Stimulated activated CD4-positive, alpha-beta T cell treated with anti-CD3 and anti-CD28 coated beads, Interleukin-12 subunit alpha, Interleukin-12 subunit beta, amount 100 ng/mL, for 24 hours (primary cell): ENCODE measurements at places on chromosomes 5 and 9.

DNA sequence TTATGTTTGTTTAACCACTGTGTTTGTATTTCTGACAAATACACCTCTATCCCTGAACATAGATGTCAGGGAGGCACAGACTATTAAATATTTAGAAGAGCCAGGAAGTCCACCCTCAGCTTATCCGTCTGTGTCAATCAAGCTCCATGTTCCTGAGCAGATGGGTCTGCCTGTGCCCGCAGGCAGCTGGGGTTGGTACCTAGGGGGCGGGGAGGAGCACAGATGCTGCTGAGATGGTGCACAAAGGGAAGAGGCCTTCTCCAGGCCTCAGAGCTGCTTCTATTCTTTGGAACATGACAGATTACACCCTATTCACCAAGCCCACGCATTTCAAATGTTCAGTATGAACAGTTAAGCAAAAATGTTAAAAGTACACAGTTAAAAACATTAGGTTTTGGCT lies 142.1 kb downstream of the EPB41L4A start:
- DNase-seq: no peak

GRCh38 chr9:87610200-87611155 lies 112.8 kb downstream of the DAPK1 start:
- no peak for DNase-seq

GRCh38 chr9:87530716-87531115 lies 33.0 kb downstream of the DAPK1 start:
- DNase-seq: no peak

DNA sequence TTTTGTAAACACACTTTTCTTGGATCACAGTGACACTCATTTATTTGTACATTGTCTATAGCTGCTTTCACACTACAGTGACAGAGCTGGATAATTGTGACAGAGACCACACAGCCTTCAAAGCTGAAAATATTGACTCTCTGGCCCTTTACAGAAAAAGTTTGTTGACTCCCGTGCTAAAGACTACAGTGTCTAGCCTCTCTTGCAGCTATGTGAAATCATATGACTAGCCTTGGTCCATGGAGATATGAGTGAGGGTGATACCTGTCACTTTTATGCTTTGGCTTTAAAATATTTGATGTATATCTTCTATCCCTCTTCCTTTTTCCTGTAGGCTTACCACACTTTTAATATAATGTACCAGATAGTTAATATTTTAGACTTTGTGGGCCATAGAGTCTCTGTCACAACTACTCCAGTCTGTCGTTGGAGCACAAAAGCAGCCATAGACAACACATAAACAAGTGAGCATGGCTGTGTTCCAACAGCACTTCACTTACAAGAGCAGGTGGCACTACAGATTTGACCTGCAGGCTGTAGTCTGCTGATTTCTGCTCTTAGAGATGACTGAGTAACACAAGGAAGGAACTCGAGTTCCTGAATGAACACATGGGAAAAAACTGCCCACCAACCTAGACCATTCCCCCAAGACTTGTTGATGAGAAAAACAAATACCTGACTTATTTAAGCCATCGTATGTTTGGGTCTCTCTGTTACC lies 73.5 kb upstream of the ANKRD55 start:
- no peak for DNase-seq

DNA sequence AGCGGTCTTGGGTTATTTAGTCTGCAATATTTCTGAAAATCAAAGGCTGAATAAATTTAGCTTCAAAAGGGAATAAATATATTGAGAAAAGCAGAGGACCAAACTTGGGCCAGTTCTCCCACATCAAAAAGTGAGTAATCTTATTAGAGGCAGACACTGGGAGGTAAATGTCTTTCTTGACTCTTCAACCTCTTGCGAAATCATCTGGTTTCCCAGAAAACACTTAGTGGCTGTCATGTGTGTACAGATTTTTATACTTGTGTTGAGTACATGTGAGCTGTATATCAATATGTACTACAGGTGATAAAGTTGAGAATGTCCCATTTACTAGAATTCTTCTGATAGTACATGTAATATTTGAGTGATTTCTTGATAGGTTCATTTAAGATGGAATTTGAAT lies 454.9 kb downstream of the PRR16 start:
- no peak for DNase-seq

DNA sequence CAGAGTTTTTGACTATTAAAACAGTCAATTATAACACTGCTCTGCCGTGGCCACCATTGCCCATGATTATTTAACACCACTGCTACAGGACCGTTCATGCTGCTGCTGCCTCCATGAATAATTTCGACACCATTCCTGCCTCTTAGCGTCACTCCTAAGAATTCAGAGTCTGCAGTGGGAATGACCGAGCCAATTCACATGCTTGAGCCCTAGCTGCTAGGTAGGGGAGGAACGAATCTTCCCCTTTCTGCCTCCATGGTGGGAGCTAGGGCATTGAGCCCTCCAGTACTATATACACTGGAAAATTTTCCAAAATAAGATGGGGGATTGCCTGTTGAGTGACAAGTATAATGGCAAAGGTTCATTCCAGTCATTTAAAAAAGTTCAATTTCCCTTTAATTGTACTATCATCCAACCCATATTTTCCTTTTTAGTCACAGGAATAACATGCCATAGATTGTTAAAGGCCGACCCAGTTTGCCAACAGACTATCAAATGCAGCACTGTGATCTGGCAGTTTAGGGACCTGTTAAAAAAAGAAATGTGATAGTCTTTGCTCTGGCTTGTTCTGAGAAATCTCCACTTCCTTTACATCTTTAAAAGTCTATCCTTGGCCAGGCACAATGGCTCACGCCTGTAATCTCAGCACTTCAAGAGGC lies 13.5 kb upstream of the B4GALT1 start:
- DNase-seq: no peak

DNA sequence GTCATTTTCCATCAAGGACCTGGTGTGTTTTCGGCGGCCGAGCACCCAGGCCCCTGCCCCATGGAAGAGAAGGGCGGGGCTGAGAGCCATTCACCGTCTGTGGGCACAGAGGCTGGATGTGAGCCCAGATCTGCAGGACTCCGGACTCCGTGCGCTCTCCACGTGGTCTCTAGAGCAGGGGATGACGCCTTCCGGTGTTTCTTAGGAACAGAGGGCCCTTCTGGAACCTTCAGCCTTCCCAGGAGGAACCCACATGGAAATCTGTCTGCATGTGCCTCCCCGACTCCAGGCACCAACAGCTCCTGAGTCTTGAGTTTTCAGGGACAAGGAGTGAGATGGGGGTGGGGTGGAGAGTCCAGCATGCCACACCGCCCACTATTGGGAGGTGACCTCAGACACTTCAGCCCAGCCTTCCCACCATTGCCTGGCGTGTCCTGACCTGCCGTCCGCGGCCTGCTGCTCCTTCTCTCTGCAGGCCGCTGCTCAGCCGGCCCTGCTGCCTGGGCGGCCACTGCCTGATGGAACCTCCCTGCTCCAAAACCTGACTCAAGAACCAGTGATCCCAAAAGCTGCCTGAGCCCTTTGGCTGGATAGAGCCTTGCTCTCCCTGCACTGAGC lies 2.4 kb upstream of the RXRA start:
- DNase-seq: no peak

DNA sequence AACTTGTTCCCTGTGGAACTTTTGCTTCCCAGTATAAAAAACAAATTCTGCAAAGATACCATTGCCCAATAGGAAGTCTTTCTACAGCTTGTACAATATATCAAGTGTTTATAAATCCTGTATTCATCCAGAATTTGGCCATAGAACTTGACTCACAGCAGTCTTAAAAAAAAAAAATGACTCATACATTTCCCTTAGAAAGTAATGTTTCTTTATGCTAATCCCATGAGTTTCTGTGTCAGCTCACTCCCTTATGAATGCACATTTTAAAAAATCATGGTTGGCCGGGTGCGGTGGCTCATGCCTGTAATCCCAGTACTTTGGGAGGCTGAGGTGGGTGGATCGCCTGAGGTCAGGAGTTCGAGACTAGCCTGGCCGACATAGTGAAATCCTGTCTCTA lies 89.3 kb upstream of the DMRT1 start:
- DNase-seq: no peak

- no peak for DNase-seq
Observed at GRCh38 chr5:14406554-14406849, 175.1 kb upstream of the OTULINL start.

GRCh38 chr5:14868771-14869170 lies 2.8 kb downstream of the ANKH start:
- no peak for DNase-seq

- no peak for DNase-seq
Observed at GRCh38 chr5:148911386-148911785, 85.0 kb downstream of the ADRB2 start.

DNA sequence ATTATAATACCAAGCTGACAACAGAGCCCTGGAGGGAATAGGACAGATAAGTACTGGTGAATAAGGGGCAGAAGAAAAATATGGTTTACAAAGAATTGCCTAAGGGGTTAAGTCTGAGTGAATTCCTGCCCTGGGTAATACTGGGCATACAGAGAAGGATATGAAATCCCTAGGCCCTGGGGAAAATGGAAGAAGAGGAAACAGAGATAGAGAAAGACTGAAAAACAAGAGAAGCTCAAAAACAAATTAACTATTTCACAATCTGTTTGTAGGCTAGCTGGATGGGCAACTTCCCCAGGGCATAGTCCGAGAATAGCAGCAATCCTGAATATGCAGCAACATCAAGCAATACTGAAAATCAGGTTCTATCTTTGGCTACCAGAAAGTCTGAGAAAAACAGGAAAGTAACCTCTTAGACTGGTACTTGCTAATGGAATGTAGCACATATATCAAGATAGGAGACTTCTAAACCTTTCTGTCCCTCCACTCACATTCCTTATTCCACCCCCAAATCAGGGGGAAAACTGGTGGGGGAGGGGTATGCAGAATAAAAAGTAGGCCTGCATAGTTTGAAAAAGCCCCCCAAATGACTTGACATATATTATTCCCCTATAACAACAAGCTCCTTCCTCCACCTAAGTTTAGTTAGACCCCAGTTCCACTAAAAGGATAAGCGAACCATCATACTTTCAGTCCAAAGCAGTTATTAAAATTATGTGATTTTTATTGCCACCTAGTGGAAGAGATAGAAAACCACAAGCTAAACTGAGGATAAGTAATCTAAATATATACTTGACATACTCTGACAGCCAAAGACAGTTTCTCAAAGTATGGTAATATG lies 20.6 kb downstream of the SLC38A9 start:
- no peak for DNase-seq

DNA sequence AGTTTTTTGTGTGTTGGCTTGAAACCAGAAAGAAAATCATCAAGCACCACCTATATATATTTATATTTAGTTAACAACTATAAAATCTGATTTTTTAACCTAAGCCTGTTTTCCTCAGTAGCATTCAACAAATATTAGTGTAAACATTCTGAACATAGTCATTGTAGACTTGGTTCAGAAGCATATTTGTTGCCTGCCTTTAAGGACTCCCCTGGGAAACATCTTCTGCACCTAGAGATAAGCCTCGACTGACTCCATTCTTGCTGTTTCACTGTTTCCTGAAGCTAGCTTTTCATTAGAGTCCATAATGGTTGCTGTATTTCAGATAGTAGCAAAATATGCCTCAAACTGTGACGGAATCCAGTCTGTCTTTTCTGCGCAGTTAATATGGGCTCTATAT lies 123.5 kb downstream of the TRIO start:
- DNase-seq: no peak

DNA sequence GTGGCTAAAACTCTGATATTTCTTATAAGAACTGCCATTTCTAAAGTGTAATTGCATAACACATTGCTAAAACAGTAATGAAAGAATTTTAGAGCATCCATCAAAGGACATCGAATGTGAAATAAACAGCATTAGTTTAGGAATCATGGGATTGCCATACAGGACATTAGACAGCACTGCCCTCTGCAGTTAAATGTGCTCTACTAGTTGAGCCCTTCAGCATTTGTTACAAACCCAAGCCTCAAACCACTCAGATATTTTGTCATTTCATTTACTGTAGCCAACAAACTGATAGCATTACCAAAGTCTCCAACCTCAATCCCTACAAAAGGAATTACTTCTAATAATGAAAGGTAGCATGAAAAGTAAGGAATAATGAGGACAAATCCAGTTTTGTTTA lies 116.8 kb upstream of the COX7C start:
- DNase-seq: no peak

- no peak for DNase-seq
Observed at GRCh38 chr9:4939118-4939561, 45.9 kb upstream of the JAK2 start.

- DNase-seq: no peak
Observed at GRCh38 chr9:114324492-114324891, 1.6 kb downstream of the ORM1 start.

GRCh38 chr5:43309637-43310036 lies 3.6 kb downstream of the HMGCS1 start:
- no peak for DNase-seq

DNA sequence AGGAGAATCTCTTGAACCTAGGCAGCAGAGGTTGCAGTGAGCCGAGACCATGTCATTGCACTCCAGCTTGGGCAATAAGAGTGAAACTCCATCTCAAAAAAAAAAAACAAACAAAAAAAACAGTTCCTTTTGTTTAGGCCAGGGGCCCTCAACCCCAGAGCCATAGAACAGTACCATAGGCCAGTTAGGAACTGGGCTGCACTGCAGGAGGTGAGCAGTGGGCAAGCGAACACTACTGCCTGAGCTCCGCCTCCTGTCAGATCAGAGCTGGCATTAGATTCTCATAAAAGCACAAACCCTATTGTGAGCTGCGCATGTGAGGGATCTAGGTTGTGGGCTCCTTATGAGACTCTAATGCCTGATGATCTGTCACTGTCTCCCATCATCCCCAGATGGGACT lies 49.1 kb upstream of the SUB1 start:
- DNase-seq: no peak

DNA sequence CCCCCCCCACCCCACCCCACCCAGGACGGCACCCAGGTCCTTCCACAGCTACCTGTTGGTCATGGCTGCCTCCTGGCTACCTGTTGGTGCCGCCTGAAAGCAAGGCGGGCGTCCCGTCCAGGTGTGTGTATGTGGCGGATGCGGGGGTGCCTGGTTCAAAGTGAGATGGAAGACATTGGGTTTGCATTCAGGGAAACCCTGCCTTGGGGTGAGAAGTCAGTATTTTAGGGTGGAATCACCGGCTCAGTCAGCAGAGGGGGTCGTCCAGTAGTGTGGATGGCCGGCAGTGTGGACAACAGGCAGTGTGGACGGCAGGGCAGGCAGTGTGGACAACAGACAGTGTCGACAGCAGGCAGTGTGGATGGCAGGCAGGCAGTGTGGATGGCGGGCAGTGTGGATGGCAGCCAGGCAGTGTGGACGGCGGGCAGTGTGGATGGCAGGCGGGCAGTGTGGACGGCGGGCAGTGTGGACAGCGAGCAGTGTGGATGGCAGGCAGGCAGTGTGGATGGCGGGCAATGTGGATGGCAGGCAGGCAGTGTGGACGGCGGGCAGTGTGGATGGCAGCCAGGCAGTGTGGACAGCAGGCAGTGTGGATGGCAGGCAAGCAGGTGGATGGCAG lies 28.0 kb downstream of the NKD2 start:
- DNase-seq: no peak

- no peak for DNase-seq
Observed at GRCh38 chr9:99762470-99762869, 59.2 kb upstream of the NR4A3 start.
